Left renal cortex interstitium (tissue), 4 donors: ENCODE measurements at places on chromosomes 5 and 9.

DNA sequence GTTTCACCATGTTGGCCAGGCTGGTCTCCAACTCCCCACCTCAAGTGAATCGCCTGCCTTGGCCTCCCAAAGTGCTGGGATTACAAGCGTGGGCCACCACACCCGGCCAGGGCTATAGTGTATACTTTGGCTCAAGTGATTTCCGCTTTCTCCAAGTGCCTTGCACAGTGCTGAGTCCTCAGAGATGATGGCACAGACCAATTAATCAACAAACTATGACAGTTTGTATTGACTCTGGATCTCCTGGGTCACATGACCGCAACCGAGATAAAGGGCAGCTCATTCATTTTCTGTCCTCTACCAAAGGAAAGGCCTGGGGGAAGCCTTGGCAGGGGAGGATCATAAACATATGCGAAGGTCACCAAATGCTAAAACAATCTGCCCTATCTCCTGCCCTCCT, 11.4 kb upstream of the LARP1 start:
- DNase-seq: no peak

- no peak for DNase-seq
Observed at GRCh38 chr5:170623576-170624181, 119.9 kb downstream of the KCNIP1 start.

- DNase-seq: no peak
Observed at GRCh38 chr5:83450183-83450966, 21.2 kb upstream of the VCAN start.

- no peak for DNase-seq
Observed at GRCh38 chr9:99721898-99722297, 99.8 kb upstream of the NR4A3 start.

DNA sequence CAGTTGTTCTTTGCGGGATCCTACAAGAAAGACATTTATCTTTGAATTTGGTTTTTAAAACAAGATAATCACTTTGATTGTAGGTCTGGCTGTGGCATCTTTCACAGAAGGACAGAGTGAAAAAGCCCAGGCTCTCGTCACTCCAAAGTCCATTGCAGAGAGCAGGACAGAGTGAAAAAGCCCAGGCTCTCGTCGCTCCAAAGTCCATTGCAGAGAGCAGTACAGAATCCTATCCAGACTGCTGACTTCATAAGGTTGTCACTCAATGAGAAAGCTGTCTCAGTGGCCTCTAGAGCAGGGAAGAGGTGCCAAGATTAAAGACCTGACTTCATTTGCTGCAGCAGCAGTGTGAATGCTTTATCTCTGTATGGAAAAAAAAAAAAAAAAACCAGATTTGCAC, 16.3 kb upstream of the GPX8 start:
- no peak for DNase-seq

DNA sequence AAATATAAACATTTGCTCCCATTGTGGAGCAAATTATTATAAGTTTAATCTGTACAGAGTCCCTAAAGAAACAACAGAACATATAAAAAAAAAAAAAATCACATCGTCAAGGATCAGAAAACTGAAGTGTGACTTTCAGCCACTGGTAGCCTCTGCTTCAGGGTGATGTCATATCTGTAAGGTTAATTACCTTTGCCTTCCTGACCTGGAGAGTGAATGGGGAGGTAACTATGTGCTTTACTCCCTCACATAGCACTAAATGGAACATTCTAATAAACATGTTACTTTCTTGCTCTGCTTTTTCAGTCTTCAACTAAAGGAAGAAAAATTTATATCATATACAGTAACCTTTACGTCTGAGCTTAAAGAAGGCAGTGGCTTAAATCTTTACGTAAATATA, 70.3 kb upstream of the TRPM3 start:
- no peak for DNase-seq

- no peak for DNase-seq
Observed at GRCh38 chr5:5316334-5316733, 106.1 kb upstream of the ICE1 start.
